ENCODE measurements at places on chromosomes 5 and 9.

GRCh38 chr5:96675882-96676281, 13.7 kb downstream of the CAST start:
- DNase-seq, result no peak

DNA sequence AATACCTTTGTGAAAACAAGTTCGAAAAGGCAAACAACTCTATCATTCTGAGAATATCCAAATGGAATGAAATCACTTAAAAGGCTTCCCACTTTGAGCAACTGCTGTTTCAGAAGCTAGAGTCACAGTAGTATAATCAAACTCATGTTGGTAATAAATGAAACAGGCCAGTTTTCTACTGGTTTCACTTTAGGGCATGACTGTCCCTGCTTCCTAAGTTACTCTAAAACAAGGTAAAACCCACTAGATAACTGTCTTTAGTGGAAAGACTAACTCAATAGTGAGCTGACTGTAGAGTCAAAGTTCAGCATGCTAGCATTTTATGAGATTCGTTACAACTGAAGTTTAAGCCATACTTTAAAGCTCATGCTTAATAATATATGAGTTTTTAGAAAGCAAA, 6.0 kb downstream of the CDC26 start:
- DNase-seq, result no peak

GRCh38 chr9:96449523-96449844, 485 bp upstream of the HABP4 start:
- DNase-seq, result no peak

DNA sequence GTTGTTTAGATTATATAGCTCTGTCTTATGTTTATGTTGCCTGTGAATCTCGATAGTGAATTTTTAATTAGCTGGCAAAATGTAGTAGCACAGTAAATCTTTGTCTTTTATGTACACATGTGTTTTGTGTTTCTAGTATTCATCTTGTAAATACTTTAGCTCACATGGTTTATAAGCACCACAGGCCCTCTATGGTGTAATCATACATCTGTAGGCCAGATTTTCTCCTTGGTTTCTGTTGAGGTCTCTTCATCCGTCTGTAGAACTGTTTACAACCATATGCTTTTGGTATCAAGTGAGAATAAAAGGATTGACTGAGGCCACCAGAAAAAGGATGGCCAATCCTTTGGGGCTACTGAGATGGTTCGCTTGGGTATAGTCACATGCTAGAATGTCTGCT, 45.0 kb downstream of the PRR16 start:
- DNase-seq, result no peak

DNA sequence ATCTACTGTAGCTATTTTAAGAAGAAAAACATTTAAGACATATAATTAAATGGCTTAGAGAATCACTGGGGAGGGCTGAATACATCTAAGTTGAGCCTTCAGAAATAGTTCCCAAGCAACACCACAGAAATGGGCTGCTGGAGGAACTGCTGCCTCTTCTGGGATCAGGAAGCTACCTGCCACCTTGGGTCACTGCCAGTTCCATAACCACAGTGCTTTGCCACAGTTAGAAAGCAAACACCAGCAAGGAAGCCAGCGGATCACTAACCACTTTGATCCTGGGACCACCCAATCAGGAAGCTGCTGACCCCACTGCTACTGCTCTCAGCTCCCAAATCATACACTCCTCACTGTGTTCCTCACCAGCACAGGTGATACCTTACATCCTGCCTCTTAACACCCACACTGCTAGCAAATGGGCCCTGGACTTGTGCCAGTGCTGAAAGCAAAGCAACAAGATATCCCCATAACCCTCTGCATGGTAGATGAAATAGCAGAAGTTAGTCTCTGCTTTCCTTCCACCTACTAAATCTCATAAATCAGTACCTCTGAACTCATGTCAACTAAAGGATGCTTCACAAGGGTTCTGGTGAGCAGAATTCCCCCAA, 346.9 kb downstream of the DEPDC1B start:
- DNase-seq, result no peak

GRCh38 chr9:3888497-3888858, 362.7 kb upstream of the RFX3 start:
- DNase-seq, result no peak

DNA sequence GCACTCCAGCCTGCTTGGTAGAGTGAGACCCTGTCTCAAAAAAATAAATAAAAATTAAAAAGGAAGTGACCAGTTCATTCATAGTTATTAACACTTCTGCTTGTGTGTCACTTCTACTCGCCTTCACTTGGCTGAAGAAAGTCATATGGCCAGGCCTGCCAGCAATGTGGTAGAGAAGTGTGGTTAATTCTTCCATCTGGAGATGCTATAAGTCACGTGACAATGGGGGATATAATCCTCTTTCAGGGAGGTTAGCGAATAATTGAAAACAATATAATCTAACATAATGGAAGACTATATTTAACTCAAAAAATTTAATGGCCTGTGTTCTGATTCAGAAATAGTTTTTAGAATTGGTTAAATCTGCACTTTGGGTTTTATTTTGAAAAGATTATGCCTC, 305.6 kb downstream of the DOCK8 start:
- no peak for DNase-seq

DNA sequence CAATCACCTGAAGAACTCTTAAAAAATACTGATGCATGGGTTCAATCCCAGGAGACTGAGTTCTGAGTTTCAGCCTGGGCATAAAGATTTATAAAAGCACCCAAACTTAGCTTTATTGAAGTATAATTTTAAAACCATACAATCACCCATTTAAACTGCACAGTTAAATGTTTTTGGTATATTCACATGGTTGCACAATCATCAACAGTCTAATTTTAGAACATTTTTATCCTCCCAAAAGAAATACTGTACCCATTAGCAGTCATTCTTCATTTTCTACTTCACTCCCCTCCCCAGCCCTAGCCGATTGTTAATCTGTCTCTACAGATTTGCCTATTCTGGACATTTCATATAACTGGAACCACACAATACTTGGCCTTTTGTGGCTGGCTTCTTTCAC, 141.7 kb downstream of the ARSB start:
- DNase-seq, result no peak

DNA sequence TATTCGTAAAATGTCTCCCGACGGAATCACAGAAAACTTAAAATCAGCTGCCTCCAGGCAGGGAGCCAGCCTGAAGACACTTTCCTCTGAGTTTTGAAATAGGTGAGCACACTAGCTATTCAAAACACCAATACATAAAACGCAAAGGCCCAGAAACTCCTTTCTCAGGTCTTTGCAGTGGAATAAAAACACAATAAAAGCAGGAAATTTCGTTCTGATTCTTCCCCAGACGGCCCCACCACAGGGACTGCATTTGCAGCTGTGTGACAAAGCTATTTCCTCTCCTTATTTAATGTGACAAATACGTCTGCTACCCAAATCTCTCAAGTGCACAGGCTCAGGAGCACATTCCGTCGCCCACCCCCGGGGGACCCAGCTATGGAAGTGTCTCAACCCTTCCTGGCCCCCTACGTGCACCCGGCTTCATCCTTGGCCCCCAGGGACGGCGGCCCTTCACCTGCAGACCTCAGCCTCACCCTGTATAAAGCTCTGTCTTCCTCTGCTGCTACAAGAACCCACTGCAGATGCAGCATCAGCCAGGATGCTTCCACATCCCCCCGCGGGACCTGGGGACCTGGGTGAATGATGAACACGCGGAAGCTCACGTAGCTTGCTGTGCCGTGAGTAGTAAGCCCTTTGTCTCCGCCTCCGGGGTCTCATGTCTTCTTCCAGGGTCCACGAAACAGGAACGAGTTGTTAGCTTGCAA, 24.9 kb downstream of the AHRR start:
- no peak for DNase-seq

- DNase-seq, result no peak
Measured at GRCh38 chr9:137371946-137372651, 50.9 kb downstream of the EXD3 start.

DNA sequence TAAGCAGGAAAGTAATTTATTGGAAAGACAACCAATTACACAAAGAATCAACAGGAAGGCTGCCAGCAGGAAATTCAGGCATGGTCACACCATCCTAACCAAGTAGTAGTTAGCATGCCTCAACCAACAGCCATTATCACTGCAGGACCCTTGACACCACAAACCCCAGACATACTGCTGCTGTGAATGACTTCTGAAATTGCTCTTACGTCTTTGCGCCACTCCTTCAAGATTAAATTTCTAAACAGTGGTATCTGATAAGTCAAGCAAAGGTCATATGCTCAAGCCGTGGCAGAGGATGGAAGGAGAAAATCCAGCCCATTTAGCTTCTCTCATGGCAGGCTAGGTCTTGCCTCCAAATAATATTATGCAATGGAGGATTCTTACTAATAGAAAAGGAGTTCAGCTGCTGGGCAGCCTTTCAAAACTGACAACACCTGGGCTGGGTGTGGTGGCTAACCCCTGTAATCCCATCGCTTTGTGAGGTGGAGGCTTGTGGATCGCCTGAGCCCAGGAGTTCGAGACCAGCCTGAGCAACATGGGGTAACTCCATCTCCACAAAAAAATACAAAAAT, 5.0 kb upstream of the PTGER4 start:
- DNase-seq, result no peak

DNA sequence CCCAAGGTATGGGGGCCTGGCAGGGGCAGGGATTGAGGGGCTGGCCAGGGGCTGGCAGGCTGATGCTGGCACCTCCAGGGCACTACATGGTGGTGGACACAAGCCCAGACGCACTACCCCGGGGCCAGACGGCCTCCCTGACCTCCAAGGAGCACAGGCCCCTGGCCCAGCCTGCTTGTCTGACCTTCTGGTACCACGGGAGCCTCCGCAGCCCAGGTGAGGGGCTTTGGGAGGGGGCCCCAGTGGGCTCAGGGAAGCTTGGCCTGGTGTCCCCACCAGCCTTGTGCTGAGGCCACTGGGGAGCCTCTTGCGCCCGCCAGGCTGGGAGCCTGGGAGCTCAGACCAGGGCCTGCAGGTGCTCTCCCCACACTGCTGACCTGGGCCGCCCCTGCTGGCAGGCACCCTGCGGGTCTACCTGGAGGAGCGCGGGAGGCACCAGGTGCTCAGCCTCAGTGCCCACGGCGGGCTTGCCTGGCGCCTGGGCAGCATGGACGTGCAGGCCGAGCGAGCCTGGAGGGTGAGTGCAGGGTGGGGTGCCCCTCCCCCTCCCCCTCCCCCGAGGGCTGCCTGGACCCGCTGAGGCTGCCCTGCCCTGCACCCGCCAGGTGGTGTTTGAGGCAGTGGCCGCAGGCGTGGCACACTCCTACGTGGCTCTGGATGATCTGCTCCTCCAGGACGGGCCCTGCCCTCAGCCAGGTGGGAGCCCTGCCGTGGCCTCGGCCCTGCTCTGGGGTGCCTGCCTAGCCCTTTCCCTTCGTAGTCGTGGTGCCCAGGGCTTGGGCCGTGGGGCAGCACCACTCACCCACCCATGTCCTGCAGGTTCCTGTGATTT, 5.7 kb downstream of the MAMDC4 start:
- no peak for DNase-seq

- no peak for DNase-seq
Measured at GRCh38 chr9:12712532-12712931, 19.3 kb downstream of the TYRP1 start.

DNA sequence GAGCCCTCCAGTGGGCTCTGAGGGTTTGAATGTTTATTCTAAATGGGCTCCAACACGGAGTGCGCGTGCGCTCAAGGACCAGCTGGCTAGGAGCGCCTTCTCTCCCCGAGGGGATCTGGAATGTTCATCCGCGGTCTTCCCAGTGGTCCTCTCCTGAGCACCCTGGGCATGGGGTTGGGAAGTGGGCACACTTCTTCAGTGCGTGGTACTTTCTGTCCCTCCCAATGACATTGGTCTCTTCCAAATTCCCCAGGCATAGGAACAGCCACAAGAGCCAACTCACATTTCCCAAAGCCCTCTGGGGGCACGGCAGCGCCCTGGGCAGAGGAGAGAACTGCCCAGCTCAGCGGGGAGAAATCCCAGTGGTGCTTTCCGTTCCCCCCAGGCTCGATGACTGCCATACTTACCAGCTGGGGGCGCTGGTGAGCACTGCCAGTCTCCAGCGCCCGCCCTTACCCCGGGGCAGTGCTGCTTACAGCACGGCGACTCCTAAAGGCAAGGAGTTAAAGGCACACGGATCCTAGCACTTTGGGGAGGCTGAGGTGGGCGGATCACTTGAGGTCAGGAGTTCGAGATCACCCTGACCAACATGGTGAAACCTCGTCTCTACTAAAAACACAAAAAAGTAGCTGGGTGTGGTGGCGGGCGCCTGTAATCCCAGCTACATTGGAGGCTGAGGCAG, 29.9 kb upstream of the OBP2B start:
- peak; percentile 29 for DNase-seq

GRCh38 chr9:131720330-131720729, 19.5 kb downstream of the RAPGEF1 start:
- DNase-seq, result no peak

DNA sequence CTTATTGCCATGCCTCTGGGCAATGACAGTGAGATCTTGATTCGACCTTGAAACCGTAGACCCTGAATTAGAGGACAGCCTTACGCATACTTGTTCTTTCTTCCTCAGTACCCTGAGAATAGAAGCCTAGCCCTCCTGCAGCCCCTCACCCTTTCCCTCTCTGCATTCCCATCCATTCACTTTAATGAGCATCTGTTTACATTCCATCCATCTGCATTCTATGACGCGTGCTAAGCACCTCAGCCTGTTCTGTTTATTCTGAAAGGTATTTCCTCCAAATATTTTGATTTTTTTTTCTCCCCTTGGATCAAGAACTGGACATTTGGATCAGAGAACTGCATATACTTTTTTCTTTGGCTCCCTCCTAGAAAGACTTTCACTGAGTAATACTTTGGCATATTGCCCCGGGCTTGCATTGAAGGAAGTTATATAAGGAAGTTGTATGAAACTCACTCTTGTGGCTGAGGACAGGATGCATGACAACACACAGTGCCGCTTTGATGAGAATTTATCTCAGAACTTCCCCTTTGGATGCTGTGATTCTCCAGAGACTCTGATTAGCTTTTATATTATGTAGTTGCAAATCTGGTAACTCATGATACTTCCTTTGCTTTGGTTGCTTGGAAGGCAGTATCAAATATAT, 15.7 kb downstream of the TMEM8B start:
- DNase-seq, result no peak

DNA sequence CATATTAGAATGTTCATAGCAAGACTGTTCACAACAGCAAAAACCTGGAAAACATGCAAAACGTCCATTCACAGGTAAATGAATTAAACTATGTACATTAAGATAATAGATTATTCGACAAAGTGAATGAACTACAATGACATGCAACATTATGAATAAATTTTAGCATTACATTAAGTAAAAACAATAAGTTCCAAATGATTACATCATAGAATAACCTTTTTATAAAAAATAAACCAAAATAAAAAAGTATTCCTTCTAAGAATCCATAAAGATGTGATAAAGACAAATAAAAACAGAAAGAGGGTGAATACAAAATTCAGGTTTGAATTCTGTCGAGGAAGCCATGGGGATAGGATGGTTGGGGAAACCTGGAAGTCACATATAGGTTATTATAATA, 57.3 kb downstream of the STRBP start:
- DNase-seq, result no peak

DNA sequence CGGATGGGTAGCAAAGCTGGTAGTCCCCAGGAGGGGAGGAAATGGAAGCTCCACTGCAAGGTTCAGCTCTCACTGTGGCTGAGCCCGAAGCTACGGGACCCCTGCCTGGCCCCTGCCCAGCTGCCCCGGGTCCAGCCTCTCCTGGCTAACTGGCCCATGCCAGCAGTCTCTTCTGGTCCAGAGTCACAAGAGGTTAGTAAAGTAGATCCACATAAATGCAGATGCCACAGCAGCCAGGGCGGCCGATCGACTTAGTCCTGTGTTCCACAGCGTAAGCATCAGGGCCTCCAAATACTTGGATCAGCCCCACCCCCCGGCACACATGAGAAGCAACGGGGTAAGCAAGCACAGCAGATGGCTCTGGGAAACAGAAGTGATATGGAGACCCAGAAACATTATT, 42.1 kb downstream of the MRPL36 start:
- no peak for DNase-seq

- no peak for DNase-seq
Measured at GRCh38 chr5:156446526-156446925, 119.6 kb downstream of the SGCD start.

Measured in myocyte (in vitro differentiated cells).